ENCODE measurements at places on chromosomes 7 and 10.

GRCh38 chr10:8051851-8052257, 2.6 kb upstream of the GATA3 start:
- DNase-seq, result no peak

GRCh38 chr10:7491949-7492659, 81.3 kb upstream of the SFMBT2 start:
- DNase-seq, result no peak

DNA sequence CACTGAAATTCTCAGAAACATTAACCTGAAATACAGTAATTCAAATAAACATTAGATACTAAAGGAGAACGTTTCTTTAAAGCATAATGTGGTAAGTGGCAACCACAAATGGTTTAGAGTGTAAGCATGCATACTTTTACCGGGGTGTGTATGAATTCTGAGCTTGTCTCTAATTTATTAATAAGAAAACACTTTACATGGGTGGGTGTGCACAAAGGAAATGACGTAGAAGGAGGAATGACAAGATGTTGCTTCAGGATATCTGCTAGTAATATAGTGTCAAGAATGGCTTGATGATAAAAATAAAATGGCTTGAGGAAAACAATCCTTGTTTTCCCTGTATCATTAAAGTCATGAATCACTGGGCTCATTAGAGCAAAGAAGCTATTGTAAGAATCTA, 92.5 kb downstream of the ARL4A start:
- DNase-seq, result no peak

DNA sequence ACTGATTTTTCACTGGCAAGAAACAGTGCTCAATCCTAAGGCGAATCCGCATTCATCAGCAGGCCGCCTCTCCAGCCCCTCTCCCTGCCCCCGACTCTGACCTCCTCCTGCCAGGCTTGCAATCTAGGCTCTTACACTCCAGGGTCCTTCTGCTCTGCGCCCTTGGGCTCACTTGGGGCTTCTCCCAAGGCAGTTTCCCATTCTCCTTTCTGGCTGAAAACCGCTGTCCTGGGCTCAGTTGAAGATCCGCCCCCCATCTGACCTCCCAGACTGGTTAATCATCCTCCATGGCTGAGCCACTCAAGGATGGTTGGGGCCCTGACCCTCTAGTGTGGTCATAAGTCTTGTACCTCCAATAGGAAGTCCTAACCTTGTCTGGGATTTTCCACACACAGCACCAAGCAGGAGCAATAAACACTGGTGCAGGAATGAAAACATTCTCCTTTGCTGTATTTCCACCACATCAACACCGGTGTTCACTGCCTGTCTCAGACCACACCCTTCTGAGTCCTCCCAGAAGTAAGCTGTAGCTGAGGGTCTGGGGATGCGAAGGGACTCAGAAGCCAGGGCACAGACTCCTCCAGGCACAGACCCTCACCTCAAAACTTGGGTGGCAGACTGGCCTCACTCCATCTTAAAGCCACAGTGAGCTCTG, 42.4 kb downstream of the TNS3 start:
- DNase-seq, result no peak

GRCh38 chr10:89481662-89482061, 53.7 kb downstream of the SLC16A12 start:
- DNase-seq, result no peak

- DNase-seq, result no peak
These were observed 52.1 kb downstream of the CAMK1D start for GRCh38 chr10:12401466-12401865.

DNA sequence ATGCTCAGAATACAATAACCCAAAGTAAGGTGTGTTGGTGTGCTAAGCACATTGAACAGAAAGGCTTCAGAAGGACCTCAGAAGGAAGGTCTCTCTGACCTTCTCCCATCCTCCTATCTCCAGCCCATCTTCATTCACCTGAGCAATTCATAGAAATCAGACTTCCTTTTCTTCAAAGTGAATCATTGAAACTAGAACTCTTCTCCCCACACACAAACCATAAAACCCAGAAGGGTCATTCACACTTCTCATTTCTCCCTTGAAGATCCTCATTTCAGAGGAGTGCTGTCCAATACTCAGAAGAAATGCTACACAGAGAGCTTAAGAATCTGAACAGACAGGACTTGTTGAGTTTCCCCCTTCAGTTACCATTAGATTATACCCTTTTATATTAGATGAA, 89.5 kb downstream of the VWDE start:
- DNase-seq, result no peak
